ENCODE measurements at places on chromosomes 4 and X. TPM values are rescaled to one million over a fixed set of nuclear protein-coding genes. Genes with fewer than 3 reads are reported as not detected.

DNA sequence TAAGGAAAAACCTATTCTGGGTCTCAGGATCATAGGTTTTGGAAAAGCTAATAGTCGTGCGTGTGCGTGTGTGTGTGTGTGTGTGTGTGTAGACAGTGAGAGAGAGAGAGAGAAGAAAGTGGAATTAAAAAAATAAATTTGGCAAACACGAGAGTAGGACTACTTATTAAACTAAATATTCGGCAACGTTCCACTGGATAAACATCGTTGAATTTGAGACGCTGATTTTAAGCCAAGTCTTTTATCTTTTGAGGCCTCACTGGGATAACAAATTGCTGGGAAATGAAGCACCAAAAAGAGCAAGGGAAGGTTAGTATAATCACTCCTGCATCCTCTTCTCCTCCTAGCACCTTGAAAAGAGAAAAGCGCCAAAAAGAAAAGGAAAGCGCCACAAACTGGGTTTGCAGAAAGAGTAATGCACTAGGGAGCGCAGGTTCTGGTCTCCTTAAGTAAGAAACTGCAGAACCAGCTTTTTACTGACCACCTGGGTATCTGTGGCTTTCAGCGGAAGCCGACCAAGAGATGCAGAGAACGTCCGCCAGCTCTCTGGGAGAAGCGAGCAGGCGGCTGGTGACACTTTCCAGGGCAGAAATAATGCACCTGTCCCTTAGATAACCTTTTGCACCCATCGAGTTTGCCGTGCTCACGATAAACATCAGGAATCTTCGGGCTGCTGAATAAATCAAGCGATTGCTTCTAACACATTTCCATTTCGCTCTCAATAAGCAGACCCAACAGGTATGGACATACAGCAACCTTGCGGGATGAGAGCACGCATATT is 3.4 kb downstream of the ATOH1 start:
- DNase-seq = no peak

- DNase-seq = no peak
Observed at GRCh38 chrX:133670383-133670782, 255.1 kb upstream of the GPC4 start.

DNA sequence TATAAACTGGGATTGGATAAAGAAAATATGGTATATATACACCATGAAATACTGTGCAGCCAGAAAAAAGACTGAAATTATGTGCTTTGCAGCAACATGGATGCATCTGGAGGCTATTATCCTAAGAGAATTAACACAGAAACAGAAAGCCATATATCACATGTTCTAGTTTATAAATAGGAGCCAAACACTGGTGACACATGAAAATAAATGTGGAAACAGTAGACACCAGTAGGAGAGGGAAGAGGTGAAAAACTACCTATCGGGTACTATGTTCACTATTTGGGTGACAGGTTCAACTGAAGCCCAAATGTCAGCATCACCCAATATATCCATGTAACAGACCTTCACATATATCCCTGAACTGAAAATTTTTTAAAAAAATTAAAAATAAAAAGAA is 725.1 kb downstream of the C4orf33 start:
- DNase-seq = no peak

UGT2B11 gene
- total RNA-seq = not detected

GRCh38 chr4:66330125-66330524 is 659.8 kb upstream of the EPHA5 start:
- DNase-seq = no peak

GRCh38 chr4:61831987-61832386 is 631.9 kb downstream of the ADGRL3 start:
- DNase-seq = no peak

DNA sequence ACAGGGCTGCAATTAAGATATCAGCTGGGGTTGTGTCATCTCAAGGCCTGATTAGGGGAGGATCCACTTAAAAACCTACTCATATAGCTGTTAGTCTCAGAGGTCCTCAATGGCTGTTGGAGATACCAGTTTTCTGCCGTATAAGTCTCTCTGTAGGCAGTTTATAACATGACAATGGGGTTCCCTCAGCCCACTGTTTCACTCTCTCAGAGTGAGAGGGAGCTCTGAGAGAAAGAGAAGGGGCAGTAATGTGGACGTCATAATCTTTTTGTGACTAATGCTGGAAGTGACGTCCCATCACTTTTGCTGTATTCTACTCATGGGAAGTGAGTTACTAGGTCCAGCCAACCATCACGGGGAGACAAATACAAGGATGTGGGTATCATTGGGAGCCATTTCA is 70.3 kb downstream of the STIM2 start:
- no peak for DNase-seq

DNA sequence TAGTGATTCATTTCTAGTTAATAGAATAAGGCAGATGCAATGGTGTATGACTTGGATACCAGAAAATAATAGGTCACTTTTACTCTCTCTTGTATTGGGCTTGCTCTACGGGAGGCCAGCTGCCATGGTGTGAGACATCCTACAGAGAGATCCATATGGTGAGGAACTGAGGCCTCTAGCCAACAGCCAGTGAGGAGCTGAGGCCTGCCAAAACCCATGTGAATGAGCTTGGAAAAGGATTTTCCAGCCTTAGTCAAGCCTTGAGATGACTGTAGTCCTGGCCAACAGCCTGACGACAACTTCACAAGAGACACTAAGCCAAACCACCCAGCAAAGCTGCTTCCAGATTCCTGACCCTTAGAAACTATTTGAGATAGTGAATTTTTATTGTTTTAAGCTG is 1300.2 kb downstream of the RAPGEF2 start:
- no peak for DNase-seq

ARSJ gene
- total RNA-seq = 0.11 TPM

DNA sequence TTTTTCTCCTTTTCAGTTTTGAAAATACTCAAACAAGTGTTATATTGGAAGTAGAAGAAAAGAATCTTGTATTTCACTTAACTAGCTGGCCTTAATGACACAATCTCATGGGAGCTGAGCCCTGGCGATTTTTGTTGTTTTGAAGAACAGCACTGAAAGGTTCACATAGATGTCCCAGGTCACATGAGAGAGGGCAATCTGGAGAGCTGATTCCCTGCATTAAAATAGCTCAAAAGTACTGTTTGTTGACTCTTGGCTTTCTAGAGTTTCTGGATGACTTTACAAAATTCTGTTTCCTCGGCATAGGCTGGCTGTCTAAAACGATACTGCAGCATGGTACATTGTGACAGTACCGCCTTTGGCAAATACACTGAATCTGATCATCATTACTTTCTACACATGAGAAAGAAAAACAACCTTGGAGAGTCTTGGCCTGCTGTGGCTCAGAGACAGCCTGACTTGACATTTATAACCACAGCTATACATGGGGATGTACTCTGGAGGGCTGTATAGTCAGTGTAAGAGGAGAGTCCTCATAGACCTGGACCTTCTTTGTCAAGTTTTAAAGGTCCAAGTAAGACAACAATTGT is 119.8 kb upstream of the PDLIM3 start:
- no peak for DNase-seq

DNA sequence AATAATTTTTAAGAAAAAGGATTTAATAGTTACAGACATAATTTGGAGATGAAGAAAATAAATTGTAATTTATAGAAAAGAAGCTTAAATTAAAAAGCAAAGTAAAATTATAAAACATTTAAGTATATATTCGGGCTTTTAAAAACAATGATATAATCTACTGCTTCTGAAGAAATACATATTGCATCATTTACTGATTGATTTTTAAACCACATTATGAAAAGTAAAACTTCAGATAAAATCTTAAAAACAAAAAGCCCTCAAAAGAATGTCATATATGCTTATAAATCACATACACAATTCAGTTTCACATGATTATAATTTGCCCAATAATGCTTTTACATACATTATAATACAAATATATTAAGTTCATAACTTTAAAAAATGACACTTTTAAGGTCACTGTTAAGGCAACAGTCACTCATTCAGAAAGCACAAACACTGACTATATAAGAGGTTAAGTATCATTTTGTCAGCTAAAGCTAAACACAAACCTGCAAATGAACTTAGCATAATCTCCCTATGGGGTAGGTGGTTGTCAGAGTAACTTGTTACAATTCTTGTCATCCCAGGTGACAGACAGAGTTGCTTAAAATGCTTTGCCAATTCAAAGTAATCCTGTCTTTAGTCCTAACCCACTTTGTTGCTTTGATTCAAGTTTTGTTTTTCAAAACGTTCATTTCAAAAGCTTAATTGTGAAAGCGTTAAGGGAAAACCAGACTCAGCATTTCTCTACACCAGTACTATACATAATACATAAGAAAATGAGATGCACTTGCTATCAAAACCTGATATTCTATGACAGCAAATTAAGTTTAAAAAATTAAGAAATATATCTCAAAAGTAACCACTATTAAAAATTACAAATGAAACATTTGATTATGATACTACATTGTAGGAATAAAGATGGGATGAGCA is 90.6 kb upstream of the MAB21L2 start:
- no peak for DNase-seq

- no peak for DNase-seq
Observed at GRCh38 chrX:53249408-53250042, 24.5 kb upstream of the KDM5C start.

DNA sequence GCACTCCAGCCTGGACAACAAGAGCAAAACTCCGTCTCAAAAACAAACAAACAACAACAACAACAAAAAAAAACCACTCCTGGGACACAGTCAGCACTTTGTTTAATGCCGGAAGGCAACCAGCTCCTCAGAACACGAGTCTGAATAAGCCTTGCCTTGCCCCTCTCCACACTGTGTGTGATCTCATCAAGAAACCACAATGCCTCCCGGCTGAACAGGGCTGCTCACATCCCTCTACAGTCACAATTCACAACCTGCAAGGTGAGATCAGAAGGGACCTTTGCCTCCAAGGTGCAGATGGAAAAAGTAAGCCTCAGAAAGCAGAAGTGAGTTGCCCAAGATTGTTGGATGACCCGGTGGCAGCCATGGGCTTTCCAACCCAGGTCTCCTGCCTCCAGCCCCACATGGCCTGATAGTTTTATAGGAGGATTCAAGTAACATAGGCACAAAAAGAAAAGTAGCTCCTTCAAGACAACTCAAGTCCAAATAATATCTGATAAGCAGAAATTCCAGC is 80.8 kb downstream of the JAKMIP1 start:
- no peak for DNase-seq

F11 gene
- not detected for total RNA-seq

KDR gene
- not detected for total RNA-seq

- no peak for DNase-seq
Observed at GRCh38 chrX:155997436-155997835, at the start of gene IL9R. Gene IL9R, plus strand, starts transcription at chrX:155997696. Its CDS starts 64 bp downstream, at chrX:155997760.

DNA sequence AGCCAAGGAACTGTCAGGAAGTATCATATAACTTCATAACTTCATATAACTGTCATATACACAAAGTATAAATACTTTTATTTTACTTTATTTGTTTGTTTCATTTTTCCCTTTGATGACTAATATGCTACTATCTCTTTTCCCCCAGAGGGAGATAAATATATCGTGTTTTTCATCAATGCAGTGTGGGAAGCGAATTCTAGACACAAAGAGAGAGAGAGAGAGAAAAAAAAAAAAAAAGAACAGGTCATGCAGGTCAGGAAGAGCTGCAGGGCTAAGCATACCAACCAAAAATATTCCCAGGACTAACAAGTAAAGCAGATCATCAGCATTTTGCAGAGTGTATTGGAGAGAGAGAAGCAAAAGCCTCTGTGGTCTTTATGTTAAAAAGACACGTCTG is 1849.2 kb downstream of the STIM2 start:
- no peak for DNase-seq

DNA sequence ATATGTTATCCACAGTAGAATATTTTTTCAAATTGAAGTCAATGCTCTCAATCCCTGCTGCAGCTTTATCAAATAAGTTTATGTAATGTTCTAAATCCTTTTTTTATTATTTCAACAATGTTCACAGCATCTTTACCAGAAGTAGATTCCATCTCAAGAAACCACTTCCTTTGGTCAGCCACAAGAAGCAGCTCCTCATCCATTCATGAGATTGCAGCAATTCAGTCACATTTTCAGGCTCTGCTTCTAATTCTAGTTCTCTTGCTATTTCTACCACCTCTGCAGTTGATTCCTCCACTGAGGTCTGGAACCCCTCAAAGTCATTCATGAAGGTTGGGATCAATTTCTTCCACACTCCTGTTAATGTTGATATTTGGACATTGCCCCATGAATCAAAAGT is 2301.3 kb upstream of the TENM3 start:
- DNase-seq = no peak

GRCh38 chr4:149531861-149532260 is 283.8 kb downstream of the IQCM start:
- no peak for DNase-seq

- no peak for DNase-seq
Observed at GRCh38 chrX:47900833-47901232, 64.1 kb downstream of the ZNF81 start.

FDCSP gene
- total RNA-seq = not detected

RHOXF2B gene
- total RNA-seq = not detected

DNA sequence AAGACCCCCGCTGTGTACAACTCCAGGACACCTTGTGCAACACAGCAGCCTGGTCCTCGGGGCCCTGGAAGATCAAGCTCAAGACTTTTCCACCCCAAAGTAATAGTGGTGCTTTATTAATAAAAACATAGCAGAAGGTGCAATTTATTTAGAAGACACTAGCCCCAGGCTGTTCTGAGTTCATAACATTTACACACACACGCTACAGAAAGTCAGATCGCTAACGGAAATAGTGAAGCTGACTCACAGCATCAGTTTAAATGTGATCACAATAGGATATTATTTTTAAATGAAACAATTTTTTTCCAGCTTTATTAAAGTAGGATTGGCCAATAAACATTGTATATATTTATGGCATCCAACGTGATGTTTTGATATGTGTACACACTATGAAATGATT is 141.0 kb downstream of the STK32B start:
- DNase-seq = no peak

MAP3K15 gene
- 0.22 TPM for total RNA-seq

DNA sequence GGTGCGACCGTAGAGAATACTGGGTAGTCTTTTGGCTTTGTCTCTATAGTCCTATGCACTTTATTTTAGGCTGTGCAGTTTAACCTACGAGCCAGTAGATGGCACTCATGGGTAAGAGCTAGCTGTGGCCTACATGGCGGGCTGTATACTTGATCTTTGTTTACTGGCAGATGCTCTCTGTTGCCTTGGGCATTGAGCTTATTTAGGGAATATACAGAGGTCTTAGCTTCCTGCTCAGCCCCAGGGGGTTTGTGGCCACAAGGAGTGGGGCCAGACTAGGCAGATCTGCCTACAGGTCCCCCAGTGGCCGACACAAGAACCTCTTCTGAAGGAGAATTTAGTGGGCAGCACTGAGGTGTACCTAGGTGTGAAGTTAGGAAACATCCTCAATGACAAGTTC is 227.6 kb upstream of the HDX start:
- DNase-seq = no peak

DNA sequence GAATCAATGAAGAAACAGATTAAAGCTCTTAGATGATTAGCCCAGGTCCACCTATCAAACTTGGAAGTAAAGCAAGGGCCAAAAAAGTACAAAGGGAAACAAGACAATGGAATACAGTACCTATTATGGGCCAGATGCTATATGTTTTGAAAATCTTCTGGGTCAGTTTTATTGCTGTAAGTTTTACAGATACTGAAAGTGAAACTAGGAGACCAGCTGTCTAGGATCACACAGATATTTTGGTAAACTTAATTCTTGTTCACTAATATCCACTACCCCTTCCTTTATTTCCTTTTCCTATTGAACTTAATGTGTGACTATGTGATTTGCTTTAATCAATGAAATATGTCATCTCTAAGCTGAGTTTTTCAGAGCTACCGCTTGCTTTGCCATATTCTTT is 505.4 kb upstream of the PITX2 start:
- DNase-seq = no peak

CCDC160 gene
- not detected for total RNA-seq

CPEB2 gene
- 15.8 TPM for total RNA-seq

- DNase-seq = peak; percentile 33
Observed at GRCh38 chrX:17788439-17788838, 51.1 kb downstream of the SCML1 start.
